ENCODE measurements at places on chromosomes 16 and 17.

GRCh38 chr17:72887917-72888316 lies 204.6 kb downstream of the SLC39A11 start:
- DNase-seq: no peak

- DNase-seq: no peak
Measured at GRCh38 chr16:53985861-53986260, 281.9 kb downstream of the FTO start.

- DNase-seq: no peak
Measured at GRCh38 chr17:50519141-50519834, 11.0 kb downstream of the MYCBPAP start.

DNA sequence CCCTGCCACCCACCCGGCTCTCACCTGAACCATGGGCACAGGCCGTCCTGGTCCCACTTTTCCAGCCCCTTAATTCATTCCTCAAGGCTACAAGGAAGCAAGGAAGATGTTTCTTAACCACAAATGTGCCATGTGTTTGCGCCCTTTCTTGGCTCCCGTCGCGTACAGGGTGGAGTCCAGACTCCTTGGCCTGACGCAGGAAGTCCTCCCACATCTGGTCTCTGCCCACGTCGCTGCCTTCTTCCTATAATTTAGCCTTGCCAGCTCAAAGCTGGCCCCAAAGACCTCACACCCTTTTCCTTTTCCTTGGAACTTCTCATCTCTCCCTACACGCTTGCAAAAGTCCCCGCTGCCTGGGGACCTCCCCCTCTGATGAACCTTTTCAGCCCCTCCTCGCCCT lies 38.8 kb upstream of the BHLHA9 start:
- DNase-seq: no peak

- DNase-seq: no peak
Measured at GRCh38 chr17:81018044-81018802, 16.7 kb upstream of the BAIAP2 start.

DNA sequence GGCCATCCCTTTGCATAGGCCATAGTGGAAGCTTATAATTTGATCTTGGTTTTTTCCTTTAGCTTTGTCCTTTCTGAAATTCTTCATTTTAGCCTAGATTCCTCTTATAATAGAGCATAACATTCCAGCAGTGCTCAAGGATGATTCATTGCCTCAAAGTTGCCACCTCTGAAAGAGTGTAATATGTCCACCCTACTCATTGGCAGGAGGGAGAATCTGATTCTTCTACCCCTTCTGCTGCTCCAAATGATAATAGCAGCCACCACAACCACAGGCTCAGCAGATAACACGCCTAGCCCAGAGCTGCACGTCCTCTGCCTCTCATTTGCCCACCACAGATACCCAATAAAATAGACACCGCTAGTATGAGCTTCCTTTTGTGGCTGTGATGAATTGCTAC lies 337.4 kb upstream of the HSBP1 start:
- DNase-seq: no peak

- DNase-seq: peak; percentile 76
Measured at GRCh38 chr17:73192206-73192893, 505 bp upstream of the COG1 start.
